ENCODE measurements at places on chromosomes 1 and 21.
A peak's percentile ranks its signal among the peaks of the same experiment; 100 is the strongest.

GRCh38 chr1:160860840-160861505 lies 1.7 kb downstream of the CD244 start:
- no peak for DNase-seq

DNA sequence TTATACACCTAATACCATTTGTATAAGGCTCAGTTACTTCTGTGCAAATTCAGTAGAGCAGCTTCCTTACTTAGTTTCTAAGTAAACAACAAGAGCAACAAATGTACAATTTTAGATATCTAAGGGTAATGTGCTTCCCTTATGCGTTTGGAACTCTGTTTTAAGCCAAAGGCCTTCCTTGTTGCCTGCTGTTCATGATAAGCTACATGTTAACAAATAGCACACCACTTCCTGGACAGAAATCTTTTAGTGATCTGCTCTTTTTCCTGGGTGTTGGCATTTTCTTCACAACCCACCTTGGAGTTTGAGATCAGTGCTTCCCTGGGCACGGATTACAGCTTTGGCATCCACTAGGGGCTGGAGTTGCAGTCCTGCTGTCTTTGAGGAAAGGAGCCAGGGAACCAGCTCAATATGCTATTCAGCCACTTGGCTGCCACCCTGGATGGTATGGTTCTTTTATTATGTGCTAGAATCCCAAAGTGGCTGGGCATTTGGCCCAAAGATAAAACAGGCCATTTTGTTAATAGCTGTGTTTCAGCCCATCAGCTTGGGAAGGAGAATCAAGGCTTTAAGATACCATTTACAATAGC lies 55.6 kb upstream of the ADAR start:
- DNase-seq: no peak

- peak; percentile 85 for DNase-seq
Observed at GRCh38 chr1:30111431-30111830, 612.0 kb downstream of the MATN1 start.

GRCh38 chr1:179816196-179816960 lies 61.2 kb downstream of the TOR1AIP2 start:
- no peak for DNase-seq

- no peak for DNase-seq
Observed at GRCh38 chr1:170864238-170864637, 71.1 kb upstream of the MROH9 start.

- no peak for DNase-seq
Observed at GRCh38 chr1:2224170-2224584, 3.9 kb upstream of the SKI start.

GRCh38 chr1:209937996-209938959 lies at the start of gene SYT14:
SYT14 (plus strand) TSS chr1:209938217; CDS start chr1:209938265, 48 bp downstream.
- DNase-seq: peak; percentile 93

DNA sequence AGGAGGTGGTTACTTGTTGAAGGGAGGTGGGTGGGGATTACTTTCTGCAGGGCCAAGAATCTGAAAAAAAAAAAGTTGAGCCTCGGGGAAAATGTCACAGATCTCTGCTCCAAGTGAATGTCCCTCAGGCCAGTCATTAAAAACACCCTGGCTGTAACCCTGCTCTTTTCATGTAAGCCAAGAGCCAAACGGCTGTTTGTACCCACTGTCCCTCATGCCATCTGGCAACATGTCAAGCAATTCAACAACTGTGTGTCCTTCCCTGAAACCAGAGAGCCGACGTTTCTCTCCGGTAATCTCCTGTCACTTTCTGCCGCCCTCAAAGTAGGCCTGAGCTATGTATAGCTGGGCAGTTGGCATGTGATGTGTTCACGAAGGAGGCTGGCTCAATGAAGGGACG lies 14.7 kb downstream of the CASQ2 start:
- no peak for DNase-seq

- no peak for DNase-seq
Observed at GRCh38 chr1:213720032-213720431, 267.7 kb upstream of the PROX1 start.

- DNase-seq: peak; percentile 37
Observed at GRCh38 chr1:89910780-89911179, 84.1 kb upstream of the ZNF326 start.

DNA sequence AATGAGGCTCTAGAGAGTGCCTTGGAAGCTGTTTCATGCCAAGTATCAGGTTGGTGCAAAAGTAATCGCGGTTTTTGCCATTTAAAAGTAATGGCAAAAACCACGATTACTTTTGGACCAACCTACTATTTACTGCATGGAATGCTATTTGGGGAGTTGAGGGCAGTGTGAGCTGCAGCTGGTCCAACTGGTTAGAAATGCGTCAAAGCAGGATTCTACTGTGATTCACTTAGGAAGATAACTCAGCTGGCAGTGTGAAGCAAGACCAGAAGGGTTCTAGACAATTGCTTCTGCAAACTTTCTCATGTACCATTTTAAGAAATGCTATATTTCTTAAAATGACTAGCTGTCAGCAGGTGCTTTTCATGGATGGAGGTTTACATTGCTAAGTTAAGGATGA lies 21.2 kb upstream of the PLA2G2C start:
- no peak for DNase-seq

- DNase-seq: peak; percentile 52
Observed at GRCh38 chr1:81549588-81550127, 251.1 kb upstream of the ADGRL2 start.

GRCh38 chr1:202135221-202135721 lies 9.3 kb downstream of the ARL8A start:
- peak; percentile 83 for DNase-seq

GRCh38 chr1:154574716-154575115 lies 7.1 kb downstream of the CHRNB2 start:
- DNase-seq: peak; percentile 26

DNA sequence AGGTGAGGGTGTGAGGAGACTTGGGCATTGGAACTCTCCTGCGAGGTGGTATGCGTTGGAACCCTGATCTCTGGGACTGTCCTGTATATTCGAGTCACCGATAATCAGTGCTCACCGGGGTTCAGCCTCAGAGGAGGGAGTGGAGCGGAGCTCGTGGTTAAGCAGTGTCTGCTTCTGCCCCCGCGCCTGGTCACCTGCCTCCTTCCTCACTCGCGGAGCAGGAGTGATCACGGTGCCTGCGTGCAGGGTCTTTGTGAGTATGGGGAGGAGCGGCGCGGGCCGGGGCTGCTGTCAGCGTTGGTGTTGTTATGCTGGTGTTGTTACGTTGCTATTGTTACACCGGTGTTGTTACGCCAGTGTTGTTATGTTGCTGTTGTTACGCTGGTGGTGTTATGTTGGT lies 23.3 kb downstream of the H6PD start:
- no peak for DNase-seq

DNA sequence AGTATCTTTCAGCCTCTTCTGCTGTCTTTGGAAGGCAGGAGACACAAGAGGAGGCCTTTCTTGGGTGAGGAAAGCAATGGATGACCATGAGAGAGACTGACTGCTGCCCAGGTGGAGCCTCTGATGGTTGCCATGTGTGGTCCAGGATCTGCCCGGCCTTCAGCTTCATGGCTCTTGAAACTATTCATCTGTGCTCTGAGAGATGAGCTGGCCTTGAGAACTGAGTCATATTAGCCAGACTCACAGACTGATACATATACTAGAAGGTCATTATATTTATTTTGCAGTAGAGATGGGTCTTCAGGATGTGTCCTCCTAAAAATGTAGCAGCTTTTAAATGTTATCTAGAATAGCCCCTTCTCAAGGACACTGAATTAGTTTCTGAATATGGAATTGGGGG lies 33.7 kb downstream of the PTGFRN start:
- DNase-seq: no peak

- DNase-seq: peak; percentile 48
Observed at GRCh38 chr1:202806845-202807450, 1.3 kb downstream of the KDM5B start.

- no peak for DNase-seq
Observed at GRCh38 chr1:232725305-232726047, 79.7 kb upstream of the MAP10 start.

GRCh38 chr1:173213665-173214064 lies 6.5 kb upstream of the TNFSF4 start:
- DNase-seq: no peak

- no peak for DNase-seq
Observed at GRCh38 chr1:79043506-79043905, 37.0 kb upstream of the ADGRL4 start.

GRCh38 chr1:248136811-248137210 lies 8.1 kb upstream of the OR2M5 start:
- no peak for DNase-seq

DNA sequence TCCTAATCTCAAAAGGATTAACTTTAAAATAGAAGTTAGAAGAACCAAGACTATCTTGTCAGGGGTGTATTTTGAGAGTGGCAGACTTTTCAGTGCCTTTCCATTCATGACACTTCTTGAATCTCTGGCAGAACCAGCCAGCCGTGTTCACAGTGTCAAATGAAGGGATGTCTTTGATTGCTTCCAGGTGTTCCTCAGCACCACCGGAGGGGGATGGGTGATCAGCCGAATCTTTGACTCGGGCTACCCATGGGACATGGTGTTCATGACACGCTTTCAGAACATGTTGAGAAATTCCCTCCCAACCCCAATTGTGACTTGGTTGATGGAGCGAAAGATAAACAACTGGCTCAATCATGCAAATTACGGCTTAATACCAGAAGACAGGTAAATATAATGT lies 32.3 kb downstream of the FMO1 start:
- DNase-seq: no peak

- no peak for DNase-seq
Observed at GRCh38 chr1:155761736-155762405, 73.0 kb downstream of the DAP3 start.

DNA sequence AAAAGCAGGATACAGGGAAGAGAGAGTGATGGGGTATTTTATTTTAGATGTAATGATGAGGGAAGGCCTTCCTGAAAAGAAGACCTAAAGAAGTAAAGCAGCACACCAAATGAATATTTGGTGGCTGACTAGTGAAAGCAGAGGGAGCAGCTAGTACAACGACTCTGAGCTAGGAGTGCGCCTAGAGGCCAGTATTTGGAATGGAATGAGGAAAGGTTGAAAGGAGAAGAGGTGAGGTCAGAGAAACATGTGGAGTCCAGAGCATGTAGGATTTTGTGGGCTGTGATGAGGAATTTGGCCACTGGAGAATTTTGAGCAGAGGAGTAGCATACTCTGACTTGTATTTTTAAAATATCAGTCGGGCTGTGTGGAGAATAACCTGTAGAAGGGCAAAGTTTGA lies 11.8 kb upstream of the RPL5 start:
- no peak for DNase-seq

DNA sequence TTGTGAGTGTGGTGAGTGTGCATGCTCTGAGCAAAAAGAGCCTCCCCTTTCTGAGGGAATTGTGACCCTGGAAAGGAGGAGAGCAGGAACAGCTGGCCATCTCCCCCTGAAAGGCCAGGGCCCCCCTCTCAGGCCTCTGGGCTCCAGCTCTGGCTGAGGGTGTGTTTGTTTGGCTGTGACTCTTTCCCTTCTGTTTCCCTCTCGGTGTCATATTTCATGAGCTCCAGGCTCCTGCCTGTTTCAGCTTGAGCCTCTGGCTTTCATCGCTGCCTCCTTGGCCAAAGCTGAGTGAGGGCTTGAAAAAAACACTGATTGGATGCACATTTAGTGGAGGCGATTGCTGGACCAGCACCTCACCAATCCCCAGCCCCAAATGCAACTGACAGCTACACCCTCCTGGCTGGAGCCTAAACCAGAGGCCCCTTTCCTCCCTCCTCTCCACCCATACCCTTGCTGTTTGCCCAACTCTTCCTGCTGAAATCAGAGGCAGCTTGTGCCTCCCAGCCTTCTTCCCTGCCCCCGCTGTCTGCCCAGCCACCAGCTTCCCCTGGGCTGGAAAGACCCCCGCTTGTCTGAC lies 64.1 kb downstream of the DDR2 start:
- DNase-seq: peak; percentile 92

GRCh38 chr1:94648225-94649007 lies 106.9 kb upstream of the F3 start:
- no peak for DNase-seq

GRCh38 chr1:84944767-84945486 lies 51.9 kb upstream of the LPAR3 start:
- DNase-seq: peak; percentile 89

GRCh38 chr1:18494304-18494703 lies 13.6 kb downstream of the KLHDC7A start:
- DNase-seq: no peak

DNA sequence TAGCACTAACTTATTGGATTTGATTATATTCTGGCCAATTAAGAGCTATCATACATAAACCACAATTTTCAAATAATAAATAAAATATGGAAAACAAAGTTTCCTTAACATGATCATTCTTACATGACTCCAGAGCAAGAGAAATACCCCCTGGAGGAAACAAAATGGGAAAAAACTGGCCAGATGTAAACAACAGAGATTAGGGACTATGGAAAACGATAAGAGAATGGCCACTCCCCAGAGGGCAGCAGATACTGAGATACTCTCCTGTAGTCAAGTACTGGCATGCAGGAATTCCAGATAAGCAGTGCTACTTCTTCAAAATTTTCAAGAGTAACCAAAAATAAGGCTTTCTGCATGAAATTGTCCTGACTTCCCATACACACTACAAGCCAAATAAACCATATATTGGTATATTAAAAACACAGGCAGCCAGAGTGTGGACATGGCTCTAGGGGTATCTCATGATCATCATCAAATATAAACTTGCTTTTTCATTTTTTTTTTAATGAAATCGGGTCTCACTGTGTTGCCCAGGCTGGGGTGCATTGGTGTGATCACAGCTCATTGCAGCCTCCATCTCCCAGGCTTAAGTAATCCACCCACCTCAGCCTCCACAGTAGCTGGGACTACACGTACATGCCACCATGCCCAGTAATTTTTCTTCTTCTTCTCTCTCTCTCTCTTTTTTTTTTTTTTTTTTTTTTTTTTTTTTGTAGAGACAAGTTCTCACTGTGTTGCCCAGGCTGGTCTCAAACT lies 118.5 kb downstream of the EIF4G3 start:
- no peak for DNase-seq

Data from neural progenitor cell (in vitro differentiated cells).